ENCODE measurements at places on chromosomes 1 and 21. TPM values are rescaled to one million over a fixed set of nuclear protein-coding genes. Genes with fewer than 3 reads are reported as not detected.

Gene PLCH2
- total RNA-seq = under 0.01 TPM

Gene ELF3
- total RNA-seq = 0.32 TPM

Gene RNF115
- total RNA-seq = 16.4 TPM

Gene SPATA46
- total RNA-seq = not detected

Gene VCAM1
- 54.8 TPM for total RNA-seq

Gene CSF3R
- 0.32 TPM for total RNA-seq

Gene XCL2
- total RNA-seq = not detected

Gene ERICH3
- not detected for total RNA-seq

Gene CD34
- 0.43 TPM for total RNA-seq

Gene E2F2
- 2.2 TPM for total RNA-seq

Gene FMO2
- total RNA-seq = 1.7 TPM

Gene KCNJ10
- under 0.01 TPM for total RNA-seq

Gene C2CD2
- 25.0 TPM for total RNA-seq

Gene MR1
- 35.8 TPM for total RNA-seq

Gene AMPD1
- not detected for total RNA-seq

Gene CYYR1
- not detected for total RNA-seq

Gene LAMC2
- total RNA-seq = 27.6 TPM
